CD8-positive, alpha-beta memory T cell (primary cell): ENCODE measurements at places on chromosomes 11 and 22. TPM values are rescaled to one million over a fixed set of nuclear protein-coding genes. Genes with fewer than 3 reads are reported as not detected.

Gene LMO2
- total RNA-seq = 0.53 TPM

Gene FGF3
- not detected for total RNA-seq

Gene H19
- total RNA-seq = not detected

Gene SCGB2A2
- total RNA-seq = not detected

Gene OR8G5
- not detected for total RNA-seq

Gene UBQLNL
- total RNA-seq = not detected

Gene ARRB1
- 9.9 TPM for total RNA-seq

Gene TRIM49
- total RNA-seq = not detected

Gene TPP1
- 61.6 TPM for total RNA-seq

Gene CECR2
- not detected for total RNA-seq

Gene NF2
- 53.3 TPM for total RNA-seq

Gene ADORA2A
- total RNA-seq = 26.7 TPM

Gene PRR5L
- 32.5 TPM for total RNA-seq

Gene PHLDA2
- 2.9 TPM for total RNA-seq

Gene APOBEC3C
- total RNA-seq = 138 TPM

Gene OR51B4
- not detected for total RNA-seq

Gene RCOR2
- 0.11 TPM for total RNA-seq

Gene STK33
- 3.4 TPM for total RNA-seq

Gene ZC3H12C
- total RNA-seq = 1.9 TPM

Gene PNPLA3
- total RNA-seq = 0.16 TPM

Gene SART1
- total RNA-seq = 70.2 TPM

Gene CELF1
- 168 TPM for total RNA-seq

Gene SHISAL1
- not detected for total RNA-seq

Gene SLC22A25
- not detected for total RNA-seq

Gene PTPN5
- total RNA-seq = not detected

Gene APOA5
- total RNA-seq = not detected

Gene OR9G1
- total RNA-seq = not detected

Gene GRK2
- total RNA-seq = 246 TPM
